ENCODE measurements at places on chromosomes 7 and 10.

DNA sequence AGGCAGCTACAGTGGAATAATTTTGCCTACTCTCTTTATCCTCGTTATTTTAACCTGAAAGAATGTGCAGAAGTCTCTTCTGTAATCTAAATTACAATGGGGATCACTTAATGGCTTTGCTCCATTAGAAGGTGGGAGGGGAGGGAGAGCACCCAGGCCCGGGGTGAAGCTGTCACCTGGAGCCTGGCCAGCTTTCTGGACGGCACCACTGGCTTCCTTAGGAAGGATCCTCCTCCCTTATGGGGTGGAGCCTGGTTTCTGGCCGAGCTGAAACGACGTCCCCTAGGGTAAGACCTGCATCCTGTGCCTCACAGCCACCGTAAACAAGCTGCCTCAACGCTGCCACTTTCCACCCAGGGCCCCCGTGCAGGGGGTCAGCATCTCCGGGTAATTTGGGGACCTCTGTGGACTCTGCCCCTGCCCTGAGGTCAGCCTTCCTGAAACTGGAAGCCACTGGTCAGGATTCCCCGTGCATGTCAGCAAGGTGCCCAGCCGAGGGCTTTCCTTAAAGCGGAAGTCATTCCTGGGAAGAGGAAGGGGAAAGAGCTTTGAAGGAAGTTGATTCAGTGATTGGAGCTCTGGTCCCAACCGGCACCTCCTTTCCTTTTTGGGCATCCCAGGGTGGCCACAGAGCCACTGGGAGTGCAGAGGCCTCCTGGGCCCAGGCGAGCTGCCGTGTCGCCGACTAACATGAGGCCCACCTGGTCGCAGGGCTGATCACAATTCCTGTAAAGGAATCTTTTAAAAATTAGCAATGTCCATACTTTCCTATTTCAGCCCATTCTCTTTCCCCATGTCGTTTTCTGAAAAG, 569.1 kb downstream of the DNAJB6 start:
- DNase-seq = no peak

GRCh38 chr7:84477786-84478478, 283.3 kb upstream of the SEMA3A start:
- DNase-seq = no peak

DNA sequence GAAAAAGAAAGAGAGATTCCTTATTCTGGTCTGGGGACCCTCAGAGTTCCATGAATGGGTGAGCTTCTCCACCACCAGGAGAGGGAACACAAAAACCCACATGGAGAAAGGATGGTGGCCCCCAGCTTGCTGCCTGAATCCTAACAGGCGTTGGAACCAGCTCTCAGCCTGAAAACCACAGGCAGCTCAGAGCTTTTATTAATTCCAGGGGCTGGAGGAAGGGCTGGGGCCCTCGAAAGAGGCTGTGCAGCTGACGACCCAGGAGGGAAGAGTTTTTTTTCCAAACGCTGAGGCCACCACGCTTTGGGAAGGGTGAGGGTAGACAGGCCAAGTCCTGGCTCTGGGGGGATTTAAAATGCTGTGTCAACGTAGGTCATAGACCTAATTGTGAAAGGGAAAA, 10.8 kb upstream of the ELN start:
- DNase-seq = no peak

DNA sequence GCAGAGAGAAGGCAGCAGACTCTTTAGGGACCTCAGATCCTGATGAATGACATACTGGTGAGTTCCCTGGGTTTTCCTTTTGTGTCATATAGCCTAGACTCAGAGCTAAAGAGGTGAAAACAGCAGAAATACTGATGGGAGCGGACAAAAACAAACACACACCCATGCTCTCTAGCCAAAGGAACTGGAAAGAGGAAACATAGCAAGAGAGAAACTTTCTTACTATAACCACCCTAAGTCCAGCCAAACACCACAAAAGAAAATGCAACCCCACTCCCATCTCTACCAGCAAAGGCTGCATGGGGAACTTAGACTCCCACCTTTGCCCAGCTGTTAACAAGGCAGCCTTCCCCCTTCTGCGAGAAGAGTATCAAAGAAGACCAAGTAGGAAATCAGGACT, 16.3 kb downstream of the GSAP start:
- no peak for DNase-seq

- DNase-seq = no peak
These were observed 90.4 kb downstream of the ETV1 start for GRCh38 chr7:13898957-13899670.

DNA sequence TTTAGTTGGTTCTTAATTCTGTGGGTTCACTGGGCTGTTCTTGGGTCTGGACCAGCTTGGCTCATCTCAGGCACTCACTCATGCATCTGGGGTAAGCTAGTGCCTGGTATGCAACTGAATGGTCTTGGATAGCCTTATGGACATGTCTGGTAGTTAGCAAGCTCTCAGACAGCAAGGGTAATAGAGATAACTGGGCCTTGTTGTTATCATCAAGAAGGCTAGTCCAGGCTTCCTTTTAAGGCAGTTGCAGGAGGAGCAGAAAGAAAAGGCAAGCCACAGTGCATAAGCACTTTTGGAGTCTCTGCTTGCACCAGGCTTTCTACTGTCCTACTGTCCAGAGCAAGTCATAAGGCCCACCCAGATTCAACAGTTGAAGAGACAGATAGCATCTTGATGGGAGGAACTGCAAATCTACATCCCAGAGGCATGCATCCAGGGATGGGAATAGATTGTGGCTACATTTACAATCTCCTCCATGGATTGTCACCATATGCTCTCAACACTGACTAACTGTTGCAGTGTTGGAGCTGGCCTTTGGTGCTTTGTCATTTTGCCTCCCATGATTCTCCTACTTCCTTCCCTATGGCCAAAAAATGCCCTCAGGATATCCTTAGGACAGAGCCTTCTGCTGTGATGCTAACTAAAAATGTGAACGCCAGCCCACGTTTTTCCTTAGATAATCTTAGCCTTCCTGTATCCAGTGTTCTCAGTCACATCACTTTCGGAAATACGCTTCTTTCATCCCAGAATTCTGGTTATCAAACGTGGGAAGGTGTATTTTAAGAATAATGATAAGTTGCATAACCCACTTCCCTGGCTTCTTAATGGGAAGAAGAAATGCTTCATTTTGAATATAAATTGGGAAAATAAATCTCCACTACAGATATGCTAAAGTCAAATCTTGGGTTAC, 3.6 kb downstream of the GIMAP4 start:
- no peak for DNase-seq

DNA sequence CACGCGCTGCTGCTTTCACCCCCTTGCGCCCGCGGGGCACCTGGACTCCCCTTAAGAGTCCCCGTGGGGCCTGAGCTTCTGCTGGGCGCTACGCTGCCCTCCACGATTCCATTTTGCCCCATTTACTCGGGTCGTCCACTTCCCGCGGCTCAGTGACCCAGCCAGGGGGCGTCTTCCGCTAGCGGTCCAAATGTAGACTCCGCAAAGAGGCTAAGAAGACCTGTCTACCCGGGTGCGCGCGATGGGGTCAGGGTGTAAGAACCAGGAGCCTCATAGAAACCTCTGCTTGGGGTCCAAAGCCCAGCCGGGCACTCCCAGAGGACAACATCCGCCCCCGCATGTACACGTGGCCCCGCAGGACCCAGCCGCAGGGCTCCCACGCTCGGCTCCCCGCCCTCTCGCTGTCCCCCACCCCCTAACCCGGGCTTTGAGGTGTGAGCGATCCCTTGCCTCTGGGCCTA, 5.2 kb upstream of the HMX2 start:
- DNase-seq = no peak

DNA sequence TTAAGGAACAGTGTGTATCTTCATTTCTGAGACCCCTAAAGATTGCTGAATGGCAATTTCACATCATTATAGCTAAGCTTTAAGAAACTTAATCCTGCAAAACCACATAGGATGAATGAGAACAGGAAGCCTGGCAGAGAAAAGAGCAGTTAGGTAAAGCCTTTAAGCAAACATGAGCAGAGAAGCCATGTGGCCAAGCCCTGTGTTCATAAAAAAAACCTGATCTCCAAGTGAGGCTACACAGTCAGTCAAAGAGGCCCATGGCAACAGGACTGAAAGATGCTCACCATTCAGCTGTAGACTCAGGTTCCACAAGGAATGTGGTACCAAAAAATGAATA, 9.3 kb downstream of the LIPA start:
- DNase-seq = no peak

GRCh38 chr7:41002741-41003610, 699.9 kb downstream of the INHBA start:
- DNase-seq = no peak

Measured in stimulated activated CD8-positive, alpha-beta memory T cell treated with anti-CD3 and anti-CD28 coated beads, Interleukin-4, amount 100 ng/mL, for 4 hours (primary cell).